ENCODE measurements at places on chromosomes 7 and 10. TPM values are rescaled to one million over a fixed set of nuclear protein-coding genes. Genes with fewer than 3 reads are reported as not detected.

The MYL10 gene
- total RNA-seq: not detected

The PWWP2B gene
- total RNA-seq: 32.1 TPM

The THSD7A gene
- 6.1 TPM for total RNA-seq

The GBF1 gene
- total RNA-seq: 59.7 TPM

The LIPM gene
- total RNA-seq: not detected

The MNX1 gene
- not detected for total RNA-seq

The LIPJ gene
- total RNA-seq: 0.06 TPM

The ADCY1 gene
- 4.1 TPM for total RNA-seq

The HACD1 gene
- total RNA-seq: 25.1 TPM

The ATE1 gene
- 22.6 TPM for total RNA-seq

DNA sequence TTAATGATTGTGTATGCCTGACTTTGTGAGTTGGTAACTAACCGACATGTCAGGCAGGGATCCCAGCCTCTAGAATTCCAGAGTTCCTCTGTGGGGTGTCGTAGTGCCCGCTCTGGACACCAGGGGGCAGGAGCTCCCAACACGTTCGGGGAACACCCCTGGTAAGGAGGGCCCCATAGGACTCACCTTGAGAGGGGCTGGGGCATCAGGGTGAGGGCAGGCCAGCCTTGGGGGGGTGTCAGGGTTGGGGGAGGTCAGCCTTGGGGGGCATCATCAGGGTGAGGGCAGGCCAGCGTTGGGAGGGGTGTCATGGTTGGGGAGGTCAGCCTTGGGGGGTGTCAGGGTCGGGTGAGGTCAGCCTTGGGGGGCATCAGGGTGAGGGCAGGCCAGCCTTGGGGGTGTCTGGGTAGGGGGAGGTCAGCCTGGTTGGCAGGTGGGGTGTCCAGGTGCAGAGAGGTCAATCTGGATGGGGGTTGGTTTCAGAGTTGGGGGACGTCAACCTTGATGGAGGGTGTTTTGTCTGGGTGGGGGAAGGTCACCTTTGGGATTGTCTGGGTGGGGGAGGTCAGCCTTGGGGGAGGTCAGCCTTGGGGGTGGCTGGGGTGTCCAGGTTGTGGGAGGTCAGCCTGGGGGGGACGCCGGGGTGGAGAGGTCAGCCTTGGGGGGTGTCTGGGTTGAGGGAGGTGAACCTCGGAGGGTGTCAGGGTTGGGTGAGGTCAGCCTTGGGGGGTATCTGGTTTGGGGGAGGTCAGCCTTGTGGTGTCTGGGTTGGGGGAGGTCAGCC, 45.6 kb upstream of the SUN1 start:
- peak; percentile 66 for DNase-seq

DNA sequence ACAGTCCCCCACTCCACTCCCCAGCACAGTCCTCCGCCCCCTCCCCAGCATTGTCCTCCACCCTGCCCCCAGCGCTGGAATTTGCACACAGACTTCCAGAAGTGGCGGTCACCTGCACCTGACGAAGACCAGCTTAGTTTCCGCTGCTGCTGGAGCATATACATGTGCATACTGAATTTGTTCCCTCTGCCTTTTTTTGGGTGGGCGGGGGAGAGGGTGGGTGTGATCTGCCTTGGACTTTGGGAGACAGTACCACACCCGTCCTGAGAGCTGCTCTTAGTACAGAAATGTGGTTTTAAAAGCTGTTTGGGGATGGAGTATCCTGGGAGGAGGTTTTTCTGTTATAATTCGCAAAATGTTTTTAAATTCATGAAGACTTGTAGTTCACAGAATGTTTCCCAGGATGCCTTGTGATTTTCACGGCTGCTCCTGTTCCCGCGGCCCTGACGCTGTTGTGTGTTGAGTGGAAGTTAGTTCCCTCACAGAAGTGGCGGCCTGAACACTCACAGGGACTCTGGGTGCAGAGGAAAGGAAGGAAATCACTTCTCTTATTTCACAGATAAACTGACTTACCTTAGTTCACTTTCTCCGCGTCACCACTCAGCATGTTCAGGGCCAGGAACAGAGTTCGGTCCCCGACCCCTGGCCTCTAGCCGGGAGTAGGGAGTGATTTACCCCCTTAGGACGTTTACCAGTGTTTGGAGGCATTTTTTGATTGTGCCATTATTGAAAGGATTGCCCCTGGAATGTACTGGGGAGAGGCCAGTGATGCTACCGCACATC, 18.6 kb downstream of the PFKP start:
- DNase-seq: no peak

GRCh38 chr10:88642209-88642608, 22.0 kb upstream of the LIPF start:
- no peak for DNase-seq

DNA sequence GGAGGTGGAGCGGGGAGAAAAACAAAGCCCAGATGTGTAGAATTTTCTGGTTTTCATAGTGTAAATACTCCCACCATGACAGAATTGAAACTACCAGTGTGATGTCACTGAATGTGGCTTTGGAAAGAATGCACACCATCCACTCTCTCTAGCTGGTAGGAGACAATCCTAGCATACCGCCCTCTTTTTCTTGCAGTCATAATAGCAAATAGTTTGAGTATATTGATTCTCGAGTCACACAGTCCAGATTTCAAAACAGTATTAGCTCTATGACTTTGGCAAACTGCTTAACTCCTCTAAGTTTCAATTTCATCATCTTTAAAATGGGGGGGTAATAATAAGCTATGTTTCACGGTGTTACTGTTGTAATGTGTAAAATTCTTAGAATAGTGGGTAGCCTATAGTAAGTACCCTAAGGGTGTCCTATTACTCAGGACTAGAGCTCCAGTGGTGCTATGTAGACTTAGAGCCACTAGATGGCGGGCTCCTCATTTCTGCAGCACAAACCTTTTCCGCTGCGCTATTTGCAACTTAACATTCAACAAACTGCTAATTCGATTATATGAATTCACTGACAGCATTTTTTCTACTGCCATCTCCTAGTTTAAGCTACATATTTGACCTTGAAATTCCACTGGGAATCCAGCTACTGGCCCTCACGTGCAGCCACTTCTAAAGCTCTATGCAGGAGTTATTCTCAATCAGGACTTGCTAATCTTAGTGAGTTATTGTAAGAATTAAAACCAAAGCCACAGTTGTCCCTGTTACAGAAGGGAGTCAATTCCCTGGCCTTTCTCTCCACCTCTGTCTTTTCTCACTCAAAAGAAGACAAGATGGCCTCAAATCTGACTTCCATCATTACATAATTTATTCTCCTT, 18.7 kb downstream of the TAS2R40 start:
- no peak for DNase-seq

DNA sequence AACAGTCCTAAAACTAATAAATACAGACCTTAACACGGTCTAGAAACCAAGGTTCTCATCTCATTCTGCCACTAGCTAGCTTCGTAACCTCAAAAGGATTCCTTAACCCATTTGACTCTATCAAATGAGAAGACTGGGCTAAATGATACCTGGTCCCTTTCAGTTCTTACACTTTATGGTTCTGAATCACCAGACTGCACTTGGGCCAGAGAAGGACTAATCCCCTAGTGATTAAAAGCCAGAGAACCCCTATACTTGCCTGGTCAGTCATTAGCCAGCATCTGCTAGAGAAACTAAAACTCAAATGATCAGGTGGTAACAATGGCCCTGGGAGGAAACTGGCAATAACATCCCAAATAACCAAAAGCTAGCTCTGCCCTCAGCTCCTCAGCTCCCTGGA, 16.8 kb downstream of the TMEM243 start:
- DNase-seq: no peak

GRCh38 chr10:113661332-113661731, 2.5 kb downstream of the NRAP start:
- DNase-seq: no peak

- no peak for DNase-seq
These were observed 315.2 kb upstream of the GHITM start for GRCh38 chr10:83824099-83824498.

DNA sequence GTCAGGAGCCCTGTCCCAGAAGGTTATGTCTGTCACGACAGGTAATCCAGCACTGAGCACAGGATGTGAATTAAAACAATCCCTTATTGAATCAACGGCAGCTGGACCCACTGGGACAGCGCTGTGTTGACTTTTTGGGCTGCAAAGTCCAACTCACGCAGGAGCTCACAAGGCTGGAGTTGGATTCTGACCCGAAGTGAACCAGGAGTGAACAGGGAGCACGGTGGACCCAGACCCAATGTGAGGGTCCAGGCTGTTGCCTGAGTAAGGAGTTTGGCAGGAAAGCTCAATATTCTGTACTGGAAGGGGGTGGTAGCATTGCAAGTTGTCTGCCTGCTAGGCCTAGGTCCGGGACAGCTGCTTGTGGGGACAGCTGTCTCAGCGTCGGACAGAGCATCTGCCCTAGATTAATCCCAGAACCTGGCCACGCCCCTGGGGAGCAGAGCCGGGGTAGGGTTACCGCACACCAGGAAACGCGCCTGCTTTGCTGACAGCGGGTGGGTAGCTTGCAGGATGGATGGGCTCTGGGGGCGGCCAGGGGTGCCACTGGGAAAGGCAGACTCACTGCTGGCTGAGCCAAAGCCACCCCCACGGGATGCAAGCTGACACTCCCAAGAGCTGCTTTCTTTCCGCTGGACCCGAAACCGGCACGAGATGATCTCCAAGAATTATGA, 24.0 kb downstream of the COL26A1 start:
- DNase-seq: no peak

GRCh38 chr10:49056356-49056755, 59.0 kb downstream of the VSTM4 start:
- no peak for DNase-seq

GRCh38 chr7:95579318-95579717, 17.0 kb downstream of the PDK4 start:
- DNase-seq: no peak

GRCh38 chr7:52017802-52018679, 701.4 kb upstream of the COBL start:
- no peak for DNase-seq

GRCh38 chr7:112052993-112053736, 153.0 kb downstream of the DOCK4 start:
- DNase-seq: no peak

GRCh38 chr10:112915590-112916572, 34.2 kb upstream of the TCF7L2 start:
- DNase-seq: no peak

GRCh38 chr7:83794829-83795228, 145.9 kb upstream of the SEMA3E start:
- no peak for DNase-seq

DNA sequence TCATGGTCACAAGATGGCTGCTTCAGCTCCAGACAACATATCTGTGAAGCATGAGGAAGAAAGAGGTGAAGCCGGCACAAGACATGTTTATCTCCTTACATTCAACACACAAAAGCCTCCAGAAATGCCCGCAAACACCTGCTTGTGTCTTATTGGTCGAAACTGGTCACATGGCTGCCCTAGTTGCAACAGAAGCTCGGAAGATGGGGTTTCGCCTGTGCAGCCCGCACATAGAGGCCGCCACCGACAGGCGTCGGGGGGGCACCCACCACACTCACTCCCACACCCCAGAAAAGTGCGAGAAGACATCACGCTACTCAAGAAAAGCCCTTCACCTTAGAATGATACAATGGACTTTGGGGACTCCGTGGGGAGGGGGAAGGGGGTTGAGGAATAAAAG, 63.0 kb upstream of the MGMT start:
- peak; percentile 44 for DNase-seq

GRCh38 chr7:52958621-52959140, 76.8 kb upstream of the POM121L12 start:
- DNase-seq: no peak

DNA sequence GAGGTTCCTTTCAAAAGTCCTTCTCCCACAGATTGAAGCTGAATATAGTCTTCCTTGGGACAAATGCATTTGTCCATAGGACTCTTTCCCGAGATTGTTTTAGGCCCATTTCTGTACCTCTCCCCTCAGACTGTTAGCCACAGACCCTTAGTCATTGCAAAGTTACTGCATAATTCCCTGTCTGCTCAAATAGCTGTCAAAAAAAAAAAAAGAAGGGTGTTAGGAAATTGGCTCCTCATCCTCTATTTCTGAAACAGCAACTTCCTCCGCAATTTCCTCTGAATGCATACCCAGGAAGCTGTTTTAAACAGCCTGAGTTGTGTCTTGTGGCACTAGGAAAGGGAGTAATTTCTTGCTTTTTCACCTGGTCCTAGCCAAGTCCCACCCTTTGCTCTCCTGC, 5.4 kb downstream of the LRRC4 start:
- no peak for DNase-seq

DNA sequence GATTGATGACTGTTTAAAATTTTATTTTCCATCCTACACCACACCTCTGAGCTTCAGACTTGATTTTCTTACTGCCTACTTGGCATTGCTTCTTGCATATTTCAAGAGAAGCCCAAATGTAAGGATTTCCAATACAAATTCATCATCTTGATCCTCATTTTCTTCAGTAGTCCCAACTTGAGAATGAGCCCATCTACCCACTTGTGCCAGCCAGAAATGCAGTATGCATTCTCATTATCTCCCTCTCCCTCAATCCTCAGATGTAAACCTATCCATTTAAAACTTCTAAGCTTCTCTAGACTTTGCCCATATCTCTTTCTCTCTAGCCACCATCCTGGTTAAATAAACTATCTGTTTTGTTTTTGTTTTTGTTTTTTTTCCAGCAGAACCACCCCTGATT, 22.4 kb upstream of the EGFR start:
- no peak for DNase-seq

- no peak for DNase-seq
These were observed 39.0 kb upstream of the SLIT1 start for GRCh38 chr10:97224483-97225435.

DNA sequence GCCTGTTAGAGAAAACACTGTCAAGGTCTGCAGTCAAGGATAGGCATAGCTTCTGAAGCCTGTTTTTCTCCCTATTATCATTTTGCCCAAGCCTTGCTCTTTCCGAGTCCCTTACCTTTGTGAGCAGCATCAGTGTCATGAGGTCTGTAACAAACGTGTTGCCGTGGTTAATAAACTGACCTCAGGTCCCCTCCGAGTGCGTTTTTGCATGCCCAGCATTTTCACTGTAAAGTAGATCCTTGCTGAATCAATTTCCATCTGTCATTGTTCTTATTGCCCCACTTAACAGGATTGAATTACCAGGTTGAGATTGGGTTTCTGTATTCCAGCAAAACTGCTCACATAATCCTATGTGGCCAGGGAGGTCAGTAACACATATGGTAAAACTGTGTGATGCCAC, 110.3 kb downstream of the ZNF248 start:
- DNase-seq: no peak

DNA sequence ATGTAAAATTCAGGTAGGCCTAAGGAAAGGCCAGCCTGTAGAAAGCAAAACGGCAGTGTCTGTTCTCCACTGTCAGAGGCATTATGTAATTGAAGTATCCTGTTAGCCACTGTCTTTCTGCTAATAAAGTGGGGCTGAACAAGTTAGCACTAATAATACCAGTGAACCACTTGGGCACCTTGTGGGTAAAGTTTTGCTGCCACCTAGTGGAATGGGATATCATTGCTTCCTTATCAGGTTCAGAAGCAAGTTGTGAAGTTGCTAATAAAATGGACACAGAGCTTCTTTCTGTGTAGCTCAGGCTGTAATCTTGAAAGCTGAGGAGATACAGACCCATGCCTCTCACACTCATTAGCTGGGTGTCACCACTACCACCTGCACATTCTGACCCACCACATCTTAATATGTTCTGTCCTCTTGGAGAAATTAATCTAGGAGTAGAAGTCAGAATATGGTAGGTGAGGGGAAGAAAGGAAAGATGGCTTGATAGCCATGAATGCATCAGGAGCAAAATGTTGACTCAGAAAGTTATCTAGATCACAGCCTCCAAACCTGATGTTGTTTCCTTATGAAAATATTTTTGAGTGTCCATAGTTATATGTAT, 175.1 kb downstream of the SEPTIN7 start:
- DNase-seq: no peak

Data from upper lobe of left lung (tissue), 6 donors.